ENCODE measurements at places on chromosomes 6 and 20. TPM values are rescaled to one million over a fixed set of nuclear protein-coding genes. Genes with fewer than 3 reads are reported as not detected.

TBP gene
- 16.0 TPM for total RNA-seq

EFCAB8 gene
- total RNA-seq: 0.97 TPM

CCM2L gene
- not detected for total RNA-seq

PGC gene
- not detected for total RNA-seq

DNA sequence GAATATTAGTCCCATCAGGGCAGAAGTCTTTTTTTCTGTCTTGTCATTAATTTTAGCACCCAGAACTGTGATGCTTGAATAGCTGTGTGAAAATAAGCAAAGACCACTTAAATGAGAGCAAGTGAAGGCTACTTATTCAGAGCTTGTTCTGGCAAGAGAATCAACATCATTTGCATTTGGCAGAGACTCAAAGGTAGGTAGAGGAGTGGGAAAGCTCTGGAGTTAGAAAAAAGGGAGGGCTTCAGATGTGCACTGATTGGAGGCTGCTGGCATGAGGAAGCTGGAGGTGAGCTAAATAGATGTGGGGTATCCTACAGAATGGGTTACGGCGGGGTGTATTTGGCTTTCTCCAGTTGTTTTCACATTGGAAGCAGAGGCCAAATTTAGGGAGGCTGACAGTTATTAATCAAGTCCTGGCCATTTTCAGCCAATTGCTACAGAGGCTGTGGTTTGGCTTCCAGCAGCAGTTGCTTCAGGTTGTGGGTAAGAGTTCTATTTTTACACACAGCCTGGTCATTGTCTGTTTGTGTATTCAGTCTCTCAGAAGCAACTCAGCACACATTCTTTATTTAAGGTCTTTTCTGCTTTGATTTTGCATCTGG, 254.3 kb downstream of the BTBD3 start:
- H3K36me3 ChIP-seq: no peaks in the 10 kb centered on the region
- no peak overlapping the region for H3K4me3 ChIP-seq
- no peaks in the 10 kb centered on the region for H3K4me1 ChIP-seq
- no peaks in the 10 kb centered on the region for H3K27me3 ChIP-seq
- DNase-seq: no peak

DNA sequence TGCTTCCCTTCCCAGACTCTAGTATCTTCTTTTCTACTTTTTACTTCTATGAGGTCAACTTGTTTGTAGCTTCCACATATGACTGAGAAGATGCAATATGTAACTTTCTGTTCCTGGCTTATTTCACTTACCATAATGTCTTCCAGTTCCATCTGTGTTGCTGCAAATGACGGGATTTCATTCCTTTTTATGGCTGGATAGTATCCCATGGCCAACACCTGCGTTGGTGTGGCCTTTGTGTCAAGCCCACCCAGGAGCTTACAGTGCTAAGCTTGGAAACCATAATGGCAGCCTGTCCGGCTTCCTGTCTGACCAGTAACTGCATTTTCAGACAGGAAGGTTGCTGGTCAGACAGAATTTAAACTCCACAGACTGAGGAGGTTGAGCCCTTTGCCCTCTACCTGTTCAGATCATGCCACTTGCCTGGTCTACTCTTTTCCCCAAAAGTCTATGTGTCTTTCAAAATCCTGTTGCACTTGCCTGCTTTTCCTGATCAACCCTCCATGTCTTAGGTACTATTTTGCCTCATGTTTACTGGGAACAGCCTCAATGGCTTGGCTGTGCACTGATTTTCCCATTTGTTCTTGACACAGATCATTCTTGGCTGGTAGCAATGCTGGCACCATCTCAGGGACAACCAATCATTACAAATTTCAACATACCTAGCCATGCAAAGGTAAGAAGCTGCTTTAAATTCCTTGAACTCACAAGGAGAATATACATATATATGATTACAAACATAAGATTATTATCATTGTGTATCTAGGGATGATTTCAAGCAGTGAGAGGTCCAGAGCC, 114.3 kb upstream of the PLEKHG1 start:
- H3K27ac ChIP-seq: no peak overlapping the region
- peaks cover under 1% of the 10 kb centered on the region for H3K27me3 ChIP-seq

- no peak for DNase-seq
- H3K4me3 ChIP-seq: no peak overlapping the region
- no peak overlapping the region for H3K27ac ChIP-seq
- H3K4me1 ChIP-seq: no peaks in the 10 kb centered on the region
- H3K36me3 ChIP-seq: peaks cover 3% of the 10 kb centered on the region
- H3K27me3 ChIP-seq: no peaks in the 10 kb centered on the region
Observed at GRCh38 chr6:64691064-64691463, 1016.0 kb downstream of the EYS start.

DNA sequence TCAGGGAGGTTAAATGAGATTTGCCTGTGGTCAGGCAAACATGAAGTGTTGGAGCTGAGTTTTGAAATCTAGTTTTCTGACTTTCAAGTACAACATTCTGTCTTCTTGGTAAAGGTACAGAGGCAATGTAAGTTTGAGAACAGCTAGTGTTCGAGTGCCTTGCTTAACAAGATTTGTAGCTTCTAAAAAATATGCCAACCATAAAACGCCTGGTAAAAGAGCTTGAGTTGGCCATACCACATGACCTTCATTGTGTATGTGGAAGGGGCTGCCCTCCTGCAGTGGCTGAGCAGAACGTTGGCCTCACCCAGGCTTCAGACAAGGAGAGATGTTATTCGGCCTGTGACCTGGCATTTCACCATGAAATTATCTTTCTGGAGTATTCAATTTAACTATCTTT, 86.5 kb downstream of the MAP7 start:
- H3K4me3 ChIP-seq: no peak overlapping the region
- H3K27me3 ChIP-seq: peaks cover 27% of the 10 kb centered on the region
- no peak for DNase-seq
- no peak overlapping the region for H3K27ac ChIP-seq
- H3K36me3 ChIP-seq: no peaks in the 10 kb centered on the region

GRCh38 chr6:14630016-14630415, 512.4 kb downstream of the CD83 start:
- no peak for DNase-seq
- H3K36me3 ChIP-seq: no peaks in the 10 kb centered on the region
- no peak overlapping the region for H3K27ac ChIP-seq
- H3K4me1 ChIP-seq: no peaks in the 10 kb centered on the region
- H3K27me3 ChIP-seq: peaks cover 35% of the 10 kb centered on the region
- no peak overlapping the region for H3K4me3 ChIP-seq

- H3K27me3 ChIP-seq: no peaks in the 10 kb centered on the region
- H3K27ac ChIP-seq: no peak overlapping the region
- no peak overlapping the region for H3K4me3 ChIP-seq
- H3K4me1 ChIP-seq: no peaks in the 10 kb centered on the region
- DNase-seq: no peak
- peaks cover 2% of the 10 kb centered on the region for H3K36me3 ChIP-seq
Observed at GRCh38 chr6:110828396-110828795, 13.1 kb upstream of the CDK19 start.

GRCh38 chr6:15622045-15622740, 40.6 kb downstream of the DTNBP1 start:
- peaks cover 25% of the 10 kb centered on the region for H3K4me1 ChIP-seq
- H3K36me3 ChIP-seq: peaks cover 3% of the 10 kb centered on the region
- H3K27me3 ChIP-seq: no peaks in the 10 kb centered on the region
- no peak overlapping the region for H3K27ac ChIP-seq

GRCh38 chr6:112800916-112801315, 453.8 kb downstream of the RFPL4B start:
- no peak overlapping the region for H3K4me3 ChIP-seq
- peaks cover 36% of the 10 kb centered on the region for H3K4me1 ChIP-seq
- no peak for DNase-seq
- peak overlapping the region; percentile 85 for H3K27ac ChIP-seq

Data from osteocyte (in vitro differentiated cells).